Cardiac septum (tissue), 1 donor: ENCODE measurements at places on chromosomes 16 and 17. TPM values are rescaled to one million over a fixed set of nuclear protein-coding genes. Genes with fewer than 3 reads are reported as not detected.

Gene LRRC46
- 0.27 TPM for total RNA-seq

Gene VPS25
- total RNA-seq, result 32.3 TPM

DNA sequence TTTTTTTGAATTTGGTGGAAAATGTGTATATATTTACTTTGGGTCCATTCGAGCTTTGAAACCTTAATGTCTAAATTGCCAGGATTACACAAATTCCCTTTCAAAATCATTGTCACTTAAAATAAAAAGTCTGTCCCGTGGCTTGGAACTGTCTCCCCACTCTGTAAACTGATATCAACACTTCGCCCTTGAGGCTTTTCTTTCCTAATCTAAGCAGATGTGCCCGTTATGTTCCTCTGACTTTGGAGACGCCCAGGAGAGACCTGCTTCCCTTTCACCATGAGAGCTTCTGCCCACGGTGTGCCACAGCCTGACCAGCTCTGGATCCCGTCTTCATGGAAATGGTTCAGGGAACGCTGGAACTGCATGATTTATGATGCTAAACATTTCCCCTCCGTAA lies 151.3 kb downstream of the C16orf95 start:
- no peak for DNase-seq

DNA sequence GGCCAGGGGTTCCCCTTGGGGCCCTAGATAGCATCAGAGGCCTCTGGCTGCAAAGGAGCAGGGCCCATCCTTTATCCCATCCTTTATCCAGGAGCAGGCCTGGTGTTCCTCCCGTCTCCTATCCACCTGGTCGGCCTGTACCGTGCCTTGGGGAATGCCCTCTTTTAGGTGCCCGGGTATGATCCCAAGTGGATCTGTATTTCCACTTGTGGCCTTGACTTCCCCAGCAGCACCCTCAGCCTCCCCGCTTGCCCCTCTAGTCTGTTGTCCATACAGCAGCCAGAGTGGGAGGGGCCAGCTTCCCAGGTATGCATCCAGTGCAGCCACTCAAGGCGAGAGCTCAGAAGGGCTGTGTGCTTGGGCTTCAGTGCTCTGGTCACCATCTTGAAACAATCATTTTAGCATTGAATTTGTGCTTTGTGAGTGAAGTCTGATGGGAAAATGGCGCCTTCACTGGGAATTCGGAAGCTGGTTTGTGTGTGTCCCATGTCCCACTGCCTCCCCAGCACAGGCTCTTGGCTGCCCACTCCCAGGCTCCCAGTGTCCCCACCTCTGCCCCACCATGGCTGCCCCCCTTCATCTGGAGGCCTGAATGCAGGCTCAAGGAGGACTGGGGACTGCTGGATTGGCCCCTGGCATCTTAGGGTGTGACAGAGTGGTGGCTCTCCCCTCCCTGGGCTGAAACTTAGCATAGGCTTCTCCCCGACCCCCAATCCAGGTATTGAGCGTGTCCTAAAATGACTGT lies 3.3 kb upstream of the RNF112 start:
- peak; percentile 41 for DNase-seq

DNA sequence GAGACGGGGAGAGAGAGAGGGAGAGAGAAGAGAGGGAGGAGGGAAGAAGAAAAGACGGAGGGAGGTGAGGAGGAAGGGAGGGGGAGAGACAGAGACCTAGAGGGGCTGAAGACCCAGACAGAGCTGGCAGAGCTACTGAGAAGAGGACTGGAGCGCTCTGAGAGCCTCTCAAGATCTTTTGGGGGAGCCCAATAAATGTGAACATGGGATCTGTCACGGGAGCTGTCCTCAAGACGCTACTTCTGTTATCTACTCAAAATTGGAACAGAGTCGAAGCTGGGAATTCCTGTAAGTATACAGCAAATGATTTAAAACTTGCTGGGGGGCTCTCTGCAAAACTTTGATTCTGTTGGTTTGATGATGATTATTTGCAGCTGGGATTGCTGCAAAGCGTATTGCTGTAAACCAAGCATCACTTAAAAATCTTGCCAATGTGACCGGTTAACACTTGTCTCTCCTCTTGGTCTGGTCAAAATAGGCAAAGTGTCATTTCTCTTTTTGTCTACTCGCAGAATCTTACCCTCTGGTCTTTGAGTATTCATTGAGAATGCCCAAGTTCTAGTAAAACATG lies 344 bp downstream of the CNTNAP4 start:
- DNase-seq, result no peak

GRCh38 chr17:50944054-50944901 lies 78.1 kb upstream of the TOB1 start:
- peak; percentile 90 for DNase-seq

DNA sequence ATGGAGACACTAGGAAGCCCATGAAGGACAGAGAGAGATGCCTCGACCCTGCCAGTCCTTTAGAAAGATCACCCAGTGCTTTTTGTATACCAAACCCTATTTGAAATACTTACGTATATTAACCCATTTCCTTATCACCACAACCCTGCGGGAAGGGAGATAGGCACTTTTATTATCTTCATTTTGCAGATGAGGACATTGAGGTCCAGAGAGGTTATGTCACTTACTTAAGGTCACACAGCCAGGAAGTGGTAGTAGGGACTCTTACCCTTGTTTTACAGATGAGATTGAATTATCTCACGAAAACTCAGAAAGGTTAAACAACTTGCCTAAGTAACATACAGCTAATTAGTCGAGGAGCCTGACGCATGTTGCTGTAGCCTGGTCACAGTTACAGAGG lies 38.2 kb downstream of the IL4R start:
- no peak for DNase-seq

DNA sequence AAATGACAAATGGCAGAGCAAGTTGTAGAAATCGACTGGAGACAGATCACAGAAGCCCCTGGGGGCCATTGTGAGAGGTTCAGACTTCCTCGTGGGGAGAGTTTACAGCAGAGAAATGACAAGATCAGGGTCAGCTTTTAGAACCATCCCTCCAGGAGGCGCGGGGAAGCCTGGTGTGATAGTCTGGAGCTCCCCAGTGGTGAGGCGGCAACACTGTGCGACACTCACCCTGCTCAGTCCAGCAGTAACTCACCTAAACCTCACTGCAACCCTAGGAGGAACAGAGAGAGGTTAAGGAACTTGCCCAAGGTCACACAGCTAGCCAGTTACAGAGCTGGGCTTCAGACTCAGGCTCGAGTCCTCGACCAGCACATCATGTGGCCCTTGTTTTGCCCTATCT lies 123.4 kb upstream of the IRX3 start:
- DNase-seq, result no peak

- DNase-seq, result no peak
Observed at GRCh38 chr17:74027444-74027843, 176.0 kb upstream of the RPL38 start.

DNA sequence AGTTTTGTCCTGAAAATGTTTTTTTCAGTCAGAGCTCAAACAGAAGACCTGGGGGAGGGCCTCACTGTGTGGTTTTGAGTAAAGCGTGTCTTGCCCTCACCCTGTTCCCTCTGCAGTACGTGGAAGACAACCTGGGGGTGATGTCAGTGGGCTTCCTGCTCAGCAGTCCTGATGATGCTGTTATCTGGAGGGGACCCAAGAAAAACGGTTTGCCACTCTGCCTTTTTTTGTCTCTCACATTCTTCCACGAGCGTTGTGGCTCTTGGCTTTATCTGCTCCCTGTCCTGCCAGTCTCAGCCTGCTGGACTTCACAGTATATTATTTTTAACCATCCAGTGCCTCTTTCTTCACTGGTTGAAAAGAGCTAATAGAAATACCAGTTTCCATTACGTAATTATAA lies 12.9 kb downstream of the NUBP1 start:
- DNase-seq, result no peak

GRCh38 chr16:54373534-54374520 lies 87.2 kb upstream of the IRX3 start:
- DNase-seq, result no peak
